ENCODE measurements at places on chromosomes 2 and 18.

GRCh38 chr2:213068676-213069359 is 82.6 kb downstream of the IKZF2 start:
- DNase-seq: no peak

DNA sequence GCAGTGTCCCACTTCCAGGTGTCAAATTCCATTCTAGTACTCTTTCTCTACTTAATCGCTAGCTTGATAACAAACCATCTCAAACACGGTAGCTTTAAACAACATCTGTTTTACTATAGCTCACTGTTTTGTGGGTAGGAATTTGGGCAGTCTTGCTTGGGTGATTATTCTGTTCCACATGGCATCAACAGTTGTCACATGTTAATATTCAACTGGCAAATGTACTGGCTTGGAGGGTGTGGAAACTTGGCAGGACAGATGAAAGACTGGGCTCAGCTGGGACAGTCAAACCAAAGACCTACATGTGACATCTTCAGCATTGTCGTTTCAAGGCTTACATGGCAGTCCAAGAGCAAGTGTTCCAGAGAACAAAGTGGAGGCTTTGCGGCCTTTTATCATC is 241.8 kb downstream of the PTH2R start:
- no peak for DNase-seq

- no peak for DNase-seq
Observed at GRCh38 chr2:138364554-138365162, 136.9 kb upstream of the SPOPL start.

- no peak for DNase-seq
Observed at GRCh38 chr2:7792031-7792651, 874.9 kb downstream of the RNF144A start.

- DNase-seq: no peak
Observed at GRCh38 chr2:236899950-236900640, 185.6 kb upstream of the COPS8 start.

DNA sequence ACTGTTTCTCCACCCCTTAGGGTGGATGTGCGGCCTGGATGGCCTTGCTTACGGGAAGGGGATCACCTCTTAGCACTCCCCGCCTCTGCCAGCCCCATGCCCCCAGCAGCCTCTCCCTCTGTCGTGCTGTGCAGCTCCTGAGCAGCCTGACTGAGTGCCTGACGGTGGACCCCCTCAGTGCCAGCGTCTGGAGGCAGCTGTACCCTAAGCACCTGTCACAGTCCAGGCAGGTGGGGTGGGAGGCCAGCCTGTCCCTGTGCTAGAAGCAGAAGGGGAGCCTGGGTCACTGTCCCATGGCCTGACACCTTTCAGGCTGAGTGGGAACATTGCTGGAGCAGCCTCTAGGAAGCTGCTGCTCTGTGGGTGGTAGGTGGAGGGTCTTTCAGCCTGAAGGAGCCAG is 5.2 kb downstream of the TMEM214 start:
- DNase-seq: no peak

GRCh38 chr2:173860082-173860481 is 105.1 kb downstream of the SP3 start:
- DNase-seq: no peak

DNA sequence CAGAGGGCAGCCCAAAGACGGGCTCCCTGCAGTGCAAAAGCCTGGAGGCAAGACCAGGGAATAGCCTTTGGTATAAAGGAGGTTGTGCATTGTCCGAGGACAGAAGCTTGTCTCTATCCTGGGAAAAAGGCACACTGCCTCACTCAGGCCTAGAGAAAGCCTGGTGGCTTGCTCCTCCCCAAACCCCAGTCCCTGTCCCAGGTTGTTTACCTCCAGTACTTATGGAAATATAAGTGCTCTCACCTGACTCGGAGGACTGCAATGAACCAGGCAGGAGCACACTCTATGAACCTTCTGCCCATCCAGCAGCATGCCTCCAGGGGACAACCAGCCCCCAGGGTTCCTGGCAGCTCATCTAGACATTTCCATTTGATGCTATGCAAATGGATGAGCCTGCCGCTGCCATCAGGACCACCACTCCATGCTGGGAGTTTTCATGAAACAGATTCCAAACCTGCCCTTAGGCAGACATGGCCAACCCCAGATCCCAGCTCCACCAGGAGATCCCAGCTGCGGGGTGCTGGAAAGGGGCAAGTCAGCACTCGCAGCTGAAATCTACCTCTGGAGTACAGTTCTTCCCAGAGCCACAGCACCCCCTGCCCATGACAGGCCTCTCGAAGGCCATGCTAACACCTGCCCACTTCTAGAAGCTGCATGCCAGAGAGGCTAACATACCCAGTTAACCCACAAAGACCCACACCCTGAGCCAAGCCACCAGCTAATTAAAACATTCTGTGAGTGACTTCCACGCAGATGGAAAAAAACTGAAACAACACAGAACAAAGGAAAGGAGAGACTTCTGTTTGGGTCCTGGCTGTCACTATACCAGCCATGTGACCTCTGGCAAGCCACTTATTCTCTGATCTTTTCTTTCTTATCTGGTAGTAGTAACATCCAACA is 101.7 kb downstream of the TTC32 start:
- DNase-seq: no peak

GRCh38 chr2:8847400-8847799 is 10.0 kb upstream of the KIDINS220 start:
- no peak for DNase-seq

DNA sequence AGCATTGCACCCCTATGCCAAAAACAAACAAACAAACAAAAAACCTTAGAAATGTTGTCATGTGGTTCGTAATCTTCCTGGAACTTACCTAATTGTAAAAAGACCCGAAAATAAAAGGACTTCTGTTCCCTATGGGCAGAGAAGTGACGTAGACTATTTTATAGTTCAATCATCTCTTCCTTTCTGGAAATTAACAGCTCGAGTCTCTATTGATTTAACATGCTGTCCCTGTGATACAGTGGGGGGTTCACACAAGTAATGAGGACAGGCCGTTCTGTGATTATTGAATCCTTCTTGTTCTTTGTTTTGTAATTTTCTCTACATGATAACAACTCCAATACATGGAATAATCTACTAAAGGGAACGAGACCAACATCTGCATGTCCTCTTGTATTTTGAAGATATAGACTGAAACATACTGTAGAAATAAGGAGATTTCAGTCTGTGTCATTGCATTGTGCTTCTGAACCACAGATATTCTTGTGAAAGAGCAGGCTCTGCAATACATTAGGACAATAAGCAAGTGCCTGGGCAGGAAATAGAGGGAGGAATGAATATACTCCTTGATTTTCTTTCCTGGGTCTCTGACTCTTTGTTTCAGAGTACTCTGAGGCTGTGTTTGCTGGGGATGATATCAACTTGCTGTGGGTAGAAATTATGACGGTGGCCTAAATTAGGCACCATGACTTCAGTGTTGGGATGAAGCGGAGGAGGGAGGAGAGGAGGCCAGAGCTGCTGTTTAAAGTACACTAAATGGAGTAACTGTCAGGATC is 65.7 kb upstream of the PPM1B start:
- DNase-seq: no peak

DNA sequence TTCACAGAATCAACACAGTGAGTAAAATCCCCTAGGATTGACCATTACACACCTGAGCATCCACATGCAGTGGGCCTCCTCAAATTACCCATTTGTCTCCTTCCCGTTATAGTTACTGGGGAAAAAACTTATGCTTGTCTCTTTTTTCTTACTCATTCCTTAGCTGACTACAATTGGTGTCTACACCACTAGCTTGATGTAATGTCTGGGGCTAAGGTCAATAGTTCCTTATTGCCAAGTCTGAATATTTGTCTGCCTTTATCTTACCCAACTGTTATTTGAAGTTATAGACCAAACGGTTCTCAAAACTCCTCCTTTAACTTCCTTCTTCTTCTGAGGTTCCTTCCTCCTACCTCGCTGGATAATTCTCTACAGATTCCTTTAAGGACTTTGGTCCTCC is 41.9 kb upstream of the TMEM17 start:
- no peak for DNase-seq

- no peak for DNase-seq
Observed at GRCh38 chr18:53004798-53005197, 664.8 kb downstream of the DCC start.

- no peak for DNase-seq
Observed at GRCh38 chr2:142716463-142717242, 160.8 kb upstream of the KYNU start.

GRCh38 chr2:32810909-32811495 is 135.8 kb upstream of the LTBP1 start:
- DNase-seq: no peak

GRCh38 chr2:106575955-106576354 is 88.8 kb downstream of the CD8B2 start:
- DNase-seq: no peak

DNA sequence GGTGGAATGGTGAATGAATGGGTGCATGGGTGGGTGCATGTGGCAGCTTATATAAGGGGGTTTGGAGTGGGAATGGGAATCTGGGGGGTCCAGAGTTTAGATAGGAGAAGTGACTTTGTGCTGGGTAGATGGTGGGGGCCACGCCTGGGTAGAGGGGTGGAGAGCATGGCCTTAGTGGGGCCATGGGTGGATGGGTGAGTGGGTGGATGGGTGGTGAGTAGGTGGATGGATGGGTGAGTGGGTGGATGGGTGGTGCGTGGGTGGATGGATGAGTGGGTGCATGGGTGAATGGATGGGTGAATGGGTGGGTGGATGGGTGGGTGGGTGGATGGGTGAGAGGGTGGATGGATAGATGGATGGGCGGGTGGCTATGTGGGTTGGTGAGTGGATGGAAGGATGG is 53.9 kb downstream of the MYO7B start:
- no peak for DNase-seq

- DNase-seq: no peak
Observed at GRCh38 chr18:57429167-57430078, 5.8 kb upstream of the ONECUT2 start.

DNA sequence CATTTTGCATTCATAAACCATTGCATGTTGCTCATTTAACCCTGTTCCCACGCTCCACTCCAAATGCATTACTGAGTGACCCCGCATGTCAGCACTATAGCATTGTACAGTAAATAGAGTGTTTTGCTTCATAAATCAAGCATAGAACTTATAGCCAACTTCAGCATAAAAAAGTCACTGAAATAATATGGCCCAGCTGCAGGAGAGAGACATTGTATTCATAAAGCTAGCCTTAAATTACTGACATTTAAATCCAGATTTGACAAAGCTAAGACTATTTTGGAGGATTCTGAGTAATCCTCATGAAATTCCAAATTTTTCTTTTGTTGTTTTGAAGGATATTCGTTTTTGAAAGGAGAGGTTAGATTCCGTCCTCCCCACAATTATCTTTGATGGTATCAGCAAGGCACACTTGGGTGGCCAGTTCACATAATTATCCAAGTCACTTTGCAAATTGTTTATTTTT is 320.9 kb upstream of the TCF4 start:
- no peak for DNase-seq

DNA sequence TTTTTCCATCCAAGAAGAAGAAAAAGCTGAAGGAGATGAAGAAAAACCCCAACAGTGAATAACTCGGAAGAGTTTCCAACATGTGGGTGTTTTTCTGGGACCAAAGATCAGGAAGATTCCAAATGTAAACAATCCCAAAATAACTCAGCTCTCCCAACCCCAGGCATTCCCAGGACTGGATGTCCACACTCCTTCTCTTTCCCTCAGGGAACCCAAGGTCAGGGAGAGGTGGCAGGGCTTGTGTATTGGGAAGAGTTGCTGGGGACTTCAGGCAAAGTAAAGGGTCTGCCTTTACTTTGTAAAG is 268.0 kb downstream of the DYSF start:
- no peak for DNase-seq

DNA sequence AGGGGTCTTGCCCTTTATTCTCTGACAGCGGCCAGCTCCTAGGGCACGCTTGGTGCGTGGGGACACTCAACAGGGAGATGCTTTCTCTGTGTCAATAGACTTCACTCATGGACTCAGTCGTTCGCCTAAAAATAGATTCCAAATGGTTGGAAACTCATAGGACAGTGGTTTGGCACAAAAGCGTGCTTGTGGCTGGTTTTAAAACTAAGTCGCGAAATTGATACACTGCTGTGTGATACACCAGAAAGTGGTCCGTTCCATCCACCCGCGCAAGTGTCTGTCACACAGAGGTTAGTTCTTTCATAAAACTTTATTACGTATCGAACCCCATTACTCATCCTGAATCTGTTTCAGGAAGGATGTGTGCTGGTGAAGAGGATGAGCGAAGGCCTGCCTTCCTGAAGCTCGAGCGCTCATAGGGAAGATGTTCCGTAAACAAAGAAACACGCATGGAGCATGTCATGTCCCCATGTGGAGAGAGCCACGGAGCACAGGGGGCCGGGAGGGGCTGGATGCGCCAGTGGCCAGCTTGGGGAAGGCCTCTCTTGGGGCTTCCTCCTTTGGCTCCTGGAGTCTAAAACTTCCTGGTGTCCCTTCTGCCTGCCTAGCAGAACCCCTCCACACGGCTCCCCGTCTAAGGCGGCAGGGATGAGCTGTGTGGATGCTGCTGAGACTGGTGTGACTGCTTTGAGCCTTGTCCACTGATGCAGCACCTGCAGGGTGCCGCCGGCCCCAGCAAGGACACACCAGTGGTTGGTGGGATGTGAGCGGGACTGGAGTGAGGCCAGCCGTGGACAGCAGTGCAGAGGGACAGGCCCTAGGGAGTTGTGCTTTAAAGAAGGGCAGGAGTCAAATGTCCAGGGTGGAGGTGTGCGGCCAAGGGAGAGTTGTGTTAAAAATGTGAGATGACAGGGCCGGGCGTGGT is 207.2 kb downstream of the GBX2 start:
- no peak for DNase-seq

GRCh38 chr2:101823347-101823791 is 125.9 kb downstream of the MAP4K4 start:
- peak; percentile 13 for DNase-seq
